Endothelial cell (in vitro differentiated cells): ENCODE measurements at places on chromosomes 7 and 10. TPM values are rescaled to one million over a fixed set of nuclear protein-coding genes. Genes with fewer than 3 reads are reported as not detected.

- DNase-seq: no peak
These were observed at the start of gene CALML5 for GRCh38 chr10:5499493-5500140. CALML5 (minus strand) TSS chr10:5499570; CDS start chr10:5499438, 132 bp downstream.

- no peak for DNase-seq
These were observed 146.3 kb downstream of the ZNF22 start for GRCh38 chr10:45147000-45147399.

- DNase-seq: peak; percentile 34
These were observed 107.5 kb downstream of the REEP3 start for GRCh38 chr10:63628526-63629362.

DNA sequence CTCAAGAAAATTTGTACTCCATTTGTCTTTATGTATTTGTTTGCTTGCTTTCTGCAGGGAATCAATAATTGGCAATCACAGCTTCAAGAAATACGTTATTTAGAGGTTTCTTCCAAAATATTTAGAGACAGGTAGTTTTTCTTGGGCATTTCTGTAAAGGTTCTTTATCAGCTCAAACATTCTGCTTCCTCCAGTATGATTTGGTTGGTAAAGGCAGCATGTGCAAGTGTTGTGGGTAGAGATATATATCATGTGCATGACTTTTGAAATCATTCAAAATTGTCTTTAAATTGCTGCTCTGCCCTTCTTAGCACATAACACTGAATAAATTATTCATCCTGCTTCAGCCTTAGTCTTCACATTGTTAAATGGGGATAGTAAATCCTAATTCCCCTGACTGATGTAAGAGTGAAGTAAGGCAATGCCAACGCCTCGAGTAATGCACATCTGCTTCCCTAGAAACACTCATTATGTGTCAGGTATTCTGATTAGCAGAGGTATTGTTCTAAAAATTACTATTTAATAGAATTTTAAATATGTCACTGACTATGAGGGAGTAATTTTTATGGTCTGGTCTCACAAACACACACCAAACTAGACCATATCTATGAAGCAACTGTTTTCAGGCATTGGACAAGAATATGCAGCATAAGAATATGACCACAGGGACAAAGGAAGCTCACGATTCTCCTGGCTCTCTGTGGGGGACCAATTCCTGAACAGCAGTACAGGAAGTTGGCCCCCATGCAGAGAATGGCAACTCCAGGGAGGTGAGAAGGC lies 77.3 kb upstream of the AKR1E2 start:
- DNase-seq: no peak

Gene SPDYE18
- total RNA-seq: not detected
